ENCODE measurements at places on chromosomes 11 and 22.
A peak's percentile ranks its signal among the peaks of the same experiment; 100 is the strongest.

GRCh38 chr11:92035488-92035887, 189.1 kb upstream of the FAT3 start:
- no peak for DNase-seq

DNA sequence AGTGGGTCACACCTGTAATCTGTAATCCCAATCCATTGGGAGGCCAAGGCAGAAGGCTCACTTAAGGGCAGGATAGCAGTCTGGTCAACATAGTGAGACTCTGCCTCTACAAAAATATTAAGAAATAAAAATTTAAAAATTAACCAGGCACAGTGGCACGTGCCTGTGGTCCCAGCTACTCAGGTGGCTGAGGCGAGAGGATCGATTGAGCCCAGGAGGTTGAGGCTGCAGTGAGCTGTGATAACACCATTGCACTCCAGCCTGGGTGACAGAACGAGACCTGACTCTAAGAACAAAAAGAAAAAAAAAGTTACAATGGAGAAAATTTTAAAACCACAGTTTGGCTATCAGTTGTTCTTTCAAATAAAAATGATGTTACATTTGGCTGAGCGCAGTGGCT, 13.4 kb upstream of the SYNGR1 start:
- no peak for DNase-seq

DNA sequence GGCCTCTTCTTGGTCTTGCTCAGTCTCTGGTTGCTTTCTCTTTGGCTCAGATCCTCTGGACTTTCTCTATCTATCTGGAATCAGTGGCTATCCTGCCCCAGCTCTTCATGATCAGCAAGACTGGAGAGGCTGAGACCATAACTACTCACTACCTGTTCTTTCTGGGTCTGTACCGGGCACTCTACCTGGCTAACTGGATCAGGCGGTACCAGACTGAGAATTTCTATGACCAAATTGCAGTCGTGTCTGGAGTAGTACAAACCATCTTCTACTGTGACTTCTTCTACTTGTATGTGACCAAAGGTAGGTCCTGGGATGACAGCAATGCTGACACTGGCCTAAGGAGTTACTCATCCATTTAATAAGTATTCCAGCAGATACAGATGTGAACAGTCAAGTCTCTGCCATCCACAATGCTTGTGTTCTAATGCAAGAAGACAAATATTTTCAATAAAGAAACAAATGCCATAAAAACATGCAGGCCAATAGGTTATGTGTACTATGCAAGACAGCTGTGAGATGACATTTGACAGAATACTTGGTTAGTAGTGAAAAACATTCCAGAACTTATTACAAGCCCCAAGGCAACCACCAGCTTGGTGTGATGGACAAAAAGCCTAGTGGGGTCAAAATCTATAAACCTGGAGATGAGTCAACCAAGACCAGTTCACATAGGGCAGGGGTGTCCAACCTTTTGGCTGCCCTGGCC, 13.4 kb downstream of the KDELR3 start:
- no peak for DNase-seq

- peak; percentile 78 for DNase-seq
Measured at GRCh38 chr11:108871152-108871551, 206.3 kb downstream of the DDX10 start.

DNA sequence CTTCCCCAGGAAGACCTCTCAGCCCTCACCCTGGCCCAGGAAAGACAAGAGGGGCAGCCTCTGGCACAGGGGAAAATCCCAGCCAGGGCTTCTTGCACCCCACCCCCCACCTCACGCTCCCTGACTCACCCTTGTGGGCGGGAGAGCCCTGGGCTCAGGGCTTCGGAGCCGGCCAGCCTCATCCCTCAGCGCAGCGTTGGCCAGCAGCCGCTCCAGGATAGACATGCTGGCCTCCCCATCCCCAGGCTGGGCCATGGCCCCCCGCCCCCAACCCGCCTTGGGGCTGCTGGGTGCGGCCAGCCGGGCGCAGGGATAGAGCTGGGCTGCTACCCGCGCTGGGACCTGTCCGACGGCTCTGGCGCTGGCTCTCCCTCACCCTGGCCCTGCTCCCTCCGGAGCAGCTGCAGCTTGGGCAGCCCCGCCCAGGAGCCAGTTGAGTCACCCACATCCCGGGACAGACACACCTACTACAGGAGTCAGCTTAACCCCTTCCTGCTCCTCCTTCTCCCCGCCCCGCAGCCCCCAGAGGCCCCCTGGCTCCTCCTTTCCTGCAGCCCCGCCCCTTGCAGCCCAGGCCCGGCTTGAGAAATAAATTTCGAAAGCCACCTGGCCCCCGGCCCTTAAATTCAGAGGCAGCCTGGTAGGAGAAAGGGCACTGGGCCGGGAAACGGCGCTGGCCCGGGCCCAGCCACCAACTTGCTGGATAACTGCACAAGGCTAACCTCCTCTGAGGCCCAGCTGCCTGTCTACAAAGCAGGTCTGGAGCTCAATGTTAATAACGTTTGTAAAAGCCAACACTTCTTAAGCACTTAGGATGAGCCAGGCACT, 13.4 kb downstream of the TNKS1BP1 start:
- peak; percentile 97 for DNase-seq

GRCh38 chr11:79054636-79055035, 386.2 kb downstream of the TENM4 start:
- no peak for DNase-seq

- DNase-seq: no peak
Measured at GRCh38 chr11:72953637-72954036, 139.4 kb downstream of the ATG16L2 start.

GRCh38 chr11:105754716-105755115, 144.8 kb downstream of the GRIA4 start:
- no peak for DNase-seq

- DNase-seq: no peak
Measured at GRCh38 chr11:122320671-122321070, 204.7 kb upstream of the BLID start.

GRCh38 chr11:129282634-129283033, 90.5 kb upstream of the ARHGAP32 start:
- DNase-seq: no peak

DNA sequence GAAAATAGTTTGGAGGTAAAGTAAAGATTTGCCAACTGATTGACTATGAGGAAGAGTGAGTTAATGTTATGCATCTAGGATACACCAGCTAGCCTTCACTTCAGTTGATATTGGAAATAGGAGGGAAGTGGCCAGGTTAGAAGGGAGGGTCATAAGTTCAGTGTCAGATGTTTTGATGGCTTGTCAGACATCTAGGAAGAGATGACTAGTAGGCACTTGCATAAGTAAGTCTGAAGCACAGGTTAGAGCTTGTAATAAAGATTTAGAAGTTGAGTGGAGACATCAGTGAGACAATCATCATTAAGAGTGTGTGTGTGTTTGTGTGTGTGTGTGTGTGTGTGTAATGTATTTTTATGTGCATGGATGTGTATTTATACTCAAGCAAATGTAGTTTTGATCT, 146.1 kb downstream of the OR4C45 start:
- no peak for DNase-seq

- DNase-seq: no peak
Measured at GRCh38 chr11:80457823-80458222, 1017.0 kb upstream of the TENM4 start.

DNA sequence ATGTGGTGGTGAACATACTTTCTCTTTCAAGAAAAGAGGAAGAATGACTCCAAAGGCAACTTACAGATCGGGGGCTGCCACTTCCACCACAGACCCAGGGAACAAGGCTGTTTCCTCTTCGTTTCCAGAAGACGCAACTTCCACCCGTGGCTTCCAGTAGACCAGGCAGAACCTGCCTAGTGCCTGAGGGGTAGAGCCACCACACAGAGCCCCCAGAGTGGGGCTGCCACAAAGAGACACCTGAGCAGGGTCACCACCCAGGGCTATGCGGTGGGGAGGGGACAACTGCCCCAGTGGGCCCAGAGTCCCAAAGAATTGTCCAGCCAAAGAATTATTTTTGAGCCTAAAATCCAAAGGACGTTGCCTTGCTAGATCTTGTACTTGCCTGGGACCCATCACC, 16.7 kb upstream of the PHF21B start:
- no peak for DNase-seq

DNA sequence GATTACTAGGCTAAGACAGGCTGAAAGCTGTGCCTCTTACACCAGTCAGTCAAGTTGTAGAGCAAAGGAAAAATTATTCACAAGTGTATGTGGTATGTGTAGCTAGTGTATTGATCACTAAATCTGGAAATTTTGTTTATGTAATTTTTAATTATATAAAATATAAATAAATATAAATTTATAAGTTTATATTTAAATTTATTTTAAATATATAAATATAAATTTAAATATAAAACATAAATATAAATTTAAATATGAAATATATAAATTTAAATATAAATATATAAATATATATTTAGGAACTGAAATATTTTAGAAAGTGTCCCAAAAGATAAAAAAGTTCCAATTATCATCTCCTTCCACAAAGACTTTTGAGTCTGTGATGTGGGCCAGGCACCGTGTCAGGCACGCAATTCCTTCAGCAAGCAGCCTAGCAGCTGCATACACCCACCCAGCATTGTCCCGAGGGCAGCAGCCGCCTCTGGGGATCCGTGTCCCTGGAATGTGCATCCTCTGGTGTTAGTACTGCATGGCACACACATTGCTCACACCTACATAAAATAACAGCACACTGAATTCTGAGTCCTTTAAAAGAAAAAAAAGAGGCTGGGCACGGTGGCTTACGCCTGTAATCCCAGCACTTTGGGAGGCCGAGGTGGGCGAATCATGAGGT, 1098.0 kb downstream of the BRD1 start:
- DNase-seq: no peak

GRCh38 chr11:124843616-124843910, 21.7 kb upstream of the ROBO3 start:
- no peak for DNase-seq

GRCh38 chr22:40029189-40029890, 34.6 kb downstream of the FAM83F start:
- no peak for DNase-seq

- DNase-seq: no peak
Measured at GRCh38 chr11:112718483-112718882, 242.7 kb upstream of the NCAM1 start.

GRCh38 chr22:29308791-29309262, 2.4 kb downstream of the GAS2L1 start:
- DNase-seq: peak; percentile 60

GRCh38 chr11:134275534-134276395, at the start of gene GLB1L3:
Gene GLB1L3 (plus strand): TSS chr11:134276379. CDS start chr11:134276741, 362 bp downstream.
- no peak for DNase-seq

DNA sequence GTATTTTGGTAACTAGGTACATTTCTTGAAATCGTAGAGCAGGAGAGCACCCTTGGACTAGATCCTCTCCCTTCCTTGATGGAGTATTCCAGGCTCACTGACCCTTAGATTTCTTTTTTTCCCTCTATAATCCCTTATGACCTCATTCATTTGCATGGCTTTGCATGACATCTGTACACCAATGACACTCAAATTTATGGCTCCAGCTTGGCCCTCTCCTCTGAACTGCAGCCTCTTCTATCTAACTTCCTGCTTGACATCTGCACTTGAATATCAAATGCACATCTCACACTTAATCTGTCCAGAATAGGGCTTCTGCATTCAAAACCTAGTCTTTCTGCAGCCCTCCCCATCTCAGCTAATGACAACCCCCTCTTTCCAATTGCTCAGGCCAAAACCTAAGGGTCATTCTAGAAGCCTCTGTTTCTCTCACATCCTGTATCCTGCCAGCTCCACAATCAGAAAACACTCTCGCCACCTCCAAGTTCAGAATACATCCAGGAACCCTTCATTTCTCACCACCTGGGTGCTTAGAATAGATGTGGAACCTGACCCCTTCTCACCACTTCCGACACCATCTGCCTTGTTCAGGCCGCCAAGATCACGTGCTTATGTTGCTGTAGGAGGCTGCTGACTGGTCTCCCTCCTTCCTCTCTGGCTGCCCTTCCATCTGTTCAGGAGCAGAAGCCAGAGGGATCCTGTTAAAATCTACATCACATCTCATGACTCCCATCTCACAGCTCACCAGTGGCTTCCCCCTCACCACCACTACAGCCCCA, 138.9 kb upstream of the MTNR1B start:
- DNase-seq: no peak
